Left colon (tissue), 2 donors: ENCODE measurements at places on chromosomes 7 and 10. TPM values are rescaled to one million over a fixed set of nuclear protein-coding genes. Genes with fewer than 3 reads are reported as not detected.
A peak's percentile ranks its signal among the peaks of the same experiment; 100 is the strongest.

DNA sequence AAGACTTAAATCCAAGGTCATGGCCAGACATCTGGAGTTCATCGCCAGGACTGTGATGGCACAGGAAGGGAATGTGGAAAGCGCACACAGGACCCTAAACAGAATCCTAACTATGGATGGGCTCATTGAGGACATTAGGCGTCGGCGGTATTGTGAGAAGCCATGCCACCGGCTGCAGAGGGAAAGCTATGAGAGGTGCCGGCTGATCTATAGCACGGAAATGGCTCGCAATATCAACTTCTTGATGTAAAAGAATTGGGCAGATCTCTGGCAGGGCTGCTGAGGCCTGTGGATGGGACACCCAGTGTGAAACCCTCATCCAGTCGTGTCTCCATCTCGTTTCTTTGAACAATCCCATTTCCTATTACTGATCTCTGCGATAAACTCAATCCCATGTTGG lies 6.3 kb upstream of the CTBP2 start:
- DNase-seq: no peak

The COMTD1 gene
- total RNA-seq: 82.4 TPM

The GNGT1 gene
- total RNA-seq: not detected

DNA sequence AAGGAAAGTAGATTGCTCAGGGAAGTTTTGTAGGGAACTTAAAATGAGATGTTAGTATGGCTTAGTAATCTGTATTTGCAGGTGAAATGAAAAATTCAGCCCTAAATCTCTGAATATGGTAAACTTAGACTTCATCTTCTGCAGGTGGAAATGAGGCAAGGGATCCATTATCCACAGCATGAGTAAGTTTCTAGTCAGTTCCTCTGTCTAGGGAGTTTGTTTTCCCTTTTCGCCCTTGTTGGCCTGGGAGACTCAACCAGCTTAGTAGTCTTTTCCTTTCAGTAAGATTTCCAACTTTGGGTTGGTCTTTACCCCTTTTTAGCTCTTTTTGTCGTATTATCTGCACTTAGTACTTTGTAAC lies 65.6 kb downstream of the ZEB1 start:
- no peak for DNase-seq

GRCh38 chr10:49178489-49179471 lies 9.4 kb downstream of the TMEM273 start:
- DNase-seq: no peak

The AASS gene
- total RNA-seq: 5.1 TPM

- no peak for DNase-seq
Observed at GRCh38 chr10:78597796-78598555, 470.8 kb upstream of the ZMIZ1 start.

DNA sequence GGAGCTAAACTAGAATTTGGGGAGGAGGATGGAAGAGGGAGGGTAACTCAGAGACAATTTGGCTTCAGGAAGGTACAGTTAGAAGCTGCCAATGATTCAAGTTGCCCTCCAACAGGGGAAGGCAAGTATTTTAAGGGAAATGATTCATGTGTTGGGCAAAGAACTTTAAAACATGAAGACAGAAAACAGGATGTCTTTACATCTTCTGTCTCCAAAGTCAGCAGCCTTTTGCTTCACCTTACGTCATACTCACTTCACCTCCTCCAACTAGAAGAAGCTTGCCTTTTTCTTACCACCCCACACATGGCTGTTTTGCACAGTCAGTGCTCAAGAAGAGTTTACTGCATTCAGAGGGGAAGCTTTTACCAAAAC lies 36.1 kb downstream of the PPP1R3C start:
- DNase-seq: no peak

The LIPM gene
- not detected for total RNA-seq

The CCDC186 gene
- 43.3 TPM for total RNA-seq

DNA sequence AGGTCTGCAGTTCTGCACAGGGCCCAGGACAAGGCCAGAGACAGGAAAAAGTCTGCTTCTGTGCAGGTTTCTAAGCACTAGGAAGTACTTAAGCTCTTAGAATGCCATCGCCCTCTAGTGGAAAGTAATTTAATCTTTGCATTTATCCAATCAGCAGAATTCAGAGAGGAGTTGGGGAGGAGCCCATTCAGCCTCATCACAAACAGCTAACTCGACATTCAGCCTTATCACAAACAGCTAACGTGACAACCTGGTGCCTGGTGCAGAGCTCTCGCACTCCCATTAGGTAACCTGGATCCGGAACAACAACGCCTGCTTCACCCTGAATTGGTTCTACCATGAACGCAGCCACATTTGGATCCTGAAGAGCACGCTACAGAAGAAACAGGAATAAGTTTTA lies 15.2 kb downstream of the OAT start:
- DNase-seq: no peak

GRCh38 chr10:32199714-32200394 lies 143.6 kb upstream of the KIF5B start:
- no peak for DNase-seq

The CPA2 gene
- total RNA-seq: 1.7 TPM

DNA sequence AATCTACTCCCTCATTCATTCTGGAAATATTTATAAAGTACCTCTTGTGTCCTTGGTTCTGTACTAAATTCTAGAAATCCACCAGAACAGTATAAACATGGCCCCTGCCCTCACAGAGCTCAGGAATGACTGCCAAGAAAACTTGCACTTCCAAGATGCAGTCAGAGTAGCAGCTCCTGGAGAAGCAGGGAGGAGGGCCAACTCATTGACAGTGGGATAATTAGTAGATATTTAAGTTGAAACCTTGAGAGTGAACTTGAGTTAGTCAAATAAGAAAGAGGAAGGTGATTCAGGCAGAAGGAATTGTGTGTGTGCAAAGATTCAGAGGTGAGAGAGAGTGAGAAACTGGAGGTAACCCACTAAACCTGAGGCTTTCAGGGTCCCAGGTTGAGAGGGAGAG lies 182.2 kb upstream of the INHBA start:
- no peak for DNase-seq

DNA sequence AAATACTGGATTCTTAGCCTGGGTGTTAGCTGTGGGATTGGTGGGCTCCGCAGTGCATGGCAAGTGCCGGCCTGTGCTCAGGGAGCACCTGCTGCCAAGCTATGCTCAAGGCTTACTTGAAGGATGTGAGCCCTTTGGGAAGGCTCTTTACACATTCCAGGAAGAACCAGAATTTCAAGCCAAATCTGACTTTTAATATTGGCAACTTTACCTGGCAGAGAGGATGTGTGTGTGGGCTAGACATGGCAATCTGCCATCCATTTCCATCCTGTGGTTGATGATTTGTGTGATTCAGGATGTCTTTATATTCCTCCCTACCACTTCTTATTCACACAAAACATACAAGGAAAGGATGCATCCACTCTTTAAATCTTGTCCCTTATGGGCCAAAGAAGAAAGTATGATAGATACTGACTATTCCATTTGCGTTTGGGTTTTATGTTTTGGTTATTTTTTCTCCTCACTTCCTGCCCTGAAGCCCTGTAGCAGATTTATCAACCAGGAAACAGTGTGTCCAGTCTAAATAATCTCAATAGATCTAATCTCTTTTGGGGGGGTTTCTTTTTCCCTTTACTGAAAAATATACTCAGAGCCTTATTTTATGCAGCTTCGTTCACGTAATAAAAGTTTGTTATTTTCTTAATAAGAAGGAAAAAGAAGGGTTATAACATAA lies 247.1 kb downstream of the COBL start:
- DNase-seq: no peak

DNA sequence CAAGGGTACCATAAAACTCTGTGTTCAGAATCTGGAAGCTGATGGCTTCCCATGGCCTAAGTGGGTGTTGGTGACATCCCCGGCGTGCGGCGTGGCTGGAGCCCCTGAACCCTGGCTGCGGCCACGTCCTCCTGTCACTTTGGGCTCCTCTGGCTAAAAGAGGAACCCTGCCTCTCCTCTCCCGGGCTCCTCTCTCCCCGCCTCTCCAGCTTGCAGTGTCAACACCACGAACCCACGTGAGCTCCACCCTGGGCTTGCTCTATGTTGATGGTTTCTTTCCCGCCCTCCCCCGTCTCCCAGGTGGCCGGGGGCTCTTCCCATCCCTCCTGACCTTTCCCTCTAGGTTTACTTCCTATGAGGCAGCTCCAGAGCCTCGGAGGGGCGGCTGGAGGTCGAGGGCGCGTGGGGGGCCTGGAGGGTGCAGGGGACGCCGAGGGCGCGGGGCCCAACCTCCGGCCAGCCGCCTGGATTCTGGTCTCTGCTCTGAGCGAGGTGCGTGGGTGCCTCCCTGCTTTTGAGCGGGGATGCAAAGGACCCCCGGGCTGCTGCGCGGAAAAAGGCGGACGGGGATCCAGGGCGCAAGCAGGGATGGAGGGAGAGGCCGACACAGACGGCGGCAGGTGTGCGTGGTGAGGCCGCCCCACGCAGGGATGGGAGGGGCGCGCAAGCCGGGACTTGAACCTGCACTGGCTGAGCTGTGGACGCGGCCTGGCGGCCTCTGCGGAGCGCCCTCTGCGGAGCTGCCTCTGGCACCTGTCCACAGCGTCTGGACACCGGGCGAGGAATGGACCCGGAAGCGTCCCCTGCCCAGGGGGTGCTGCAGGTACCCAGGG lies 115.5 kb upstream of the DIP2C start:
- DNase-seq: no peak

- no peak for DNase-seq
Observed at GRCh38 chr7:36232555-36232954, 79.5 kb downstream of the EEPD1 start.

The PODXL gene
- 9.2 TPM for total RNA-seq

GRCh38 chr7:43869867-43870240 lies 537 bp upstream of the MRPS24 start:
- DNase-seq: peak; percentile 35

The ACTL6B gene
- total RNA-seq: not detected

The AKR1C4 gene
- not detected for total RNA-seq

DNA sequence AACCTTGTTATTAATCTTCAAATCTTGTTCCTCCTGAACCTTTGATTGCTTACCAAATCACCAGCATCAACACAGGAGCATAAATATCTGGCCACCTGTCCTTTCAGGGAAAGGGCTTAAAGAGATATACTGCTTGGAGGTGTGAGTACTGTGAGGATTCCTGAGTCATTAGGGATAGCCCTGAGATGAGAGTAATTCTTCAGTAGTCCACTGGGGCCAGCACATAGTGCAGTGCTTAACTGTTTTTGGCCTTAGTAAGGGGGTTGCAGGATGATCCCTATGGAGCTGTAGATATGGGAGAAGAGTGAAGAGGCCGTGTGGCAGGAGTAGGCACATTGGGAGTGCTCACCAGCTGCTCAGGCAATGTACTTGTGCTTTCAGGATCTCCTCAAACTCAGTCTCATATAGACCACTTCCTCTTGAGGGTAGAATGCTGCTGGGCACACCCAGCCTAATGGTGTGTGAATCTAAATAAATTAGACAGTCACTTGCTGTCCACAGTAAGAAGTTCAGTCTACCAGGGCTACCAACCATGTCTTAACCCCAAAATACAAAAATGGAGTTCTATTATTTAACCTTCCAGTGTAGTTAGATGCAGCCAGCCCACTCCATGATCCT lies 26.5 kb upstream of the GPR141 start:
- no peak for DNase-seq

GRCh38 chr7:149811221-149811620 lies 27.0 kb upstream of the ZNF862 start:
- DNase-seq: no peak

DNA sequence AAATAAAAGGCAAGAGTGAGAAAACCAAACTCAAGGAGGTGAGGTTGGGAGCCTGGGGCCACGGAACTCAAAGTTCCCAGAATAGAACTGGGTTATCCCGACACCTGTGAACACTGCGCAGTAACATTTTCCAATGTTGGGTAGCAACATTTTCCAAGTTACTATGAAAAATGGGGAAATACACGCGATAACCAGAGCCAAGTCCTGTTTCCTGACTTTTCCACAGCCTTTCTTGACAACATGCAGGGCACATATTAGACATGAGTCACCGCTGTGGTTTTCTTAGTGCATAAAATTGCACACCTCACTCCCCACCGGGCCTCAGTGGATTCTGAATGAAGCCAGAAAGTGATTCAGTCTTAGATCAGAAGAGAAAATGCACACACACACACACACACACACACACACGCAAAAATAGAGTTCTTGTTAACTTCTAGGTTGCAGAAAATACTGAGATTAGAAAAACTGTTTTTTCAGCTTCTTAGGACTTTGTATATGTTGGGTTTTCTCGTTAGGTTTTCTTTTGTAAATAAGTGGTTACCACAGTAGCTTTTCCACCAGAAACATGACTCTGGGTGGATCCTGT lies 70.0 kb downstream of the CAMK1D start:
- no peak for DNase-seq

The SLC39A12 gene
- total RNA-seq: not detected

DNA sequence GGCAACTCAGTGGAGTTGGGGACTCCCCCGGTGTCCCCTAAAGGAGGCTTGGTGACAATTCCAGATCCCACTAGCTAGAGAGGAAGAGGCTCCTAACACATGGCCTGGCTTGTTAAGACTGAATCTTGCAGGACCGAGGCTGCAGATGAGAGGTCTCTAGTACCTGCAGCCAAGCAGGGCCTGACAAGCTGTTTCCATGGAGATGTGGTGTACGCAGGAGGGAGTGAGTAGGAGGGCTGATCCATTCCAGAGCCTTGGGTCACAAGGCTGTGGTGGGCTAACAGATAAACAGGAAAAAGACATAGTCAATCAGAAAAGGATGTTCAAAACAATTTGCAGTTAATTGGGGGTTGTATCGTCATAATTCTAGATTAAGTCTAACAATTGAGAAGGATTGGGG lies 77.3 kb upstream of the MKLN1 start:
- no peak for DNase-seq

GRCh38 chr7:22715969-22716368 lies 11.0 kb upstream of the IL6 start:
- DNase-seq: no peak

The STK32C gene
- total RNA-seq: 10.0 TPM

DNA sequence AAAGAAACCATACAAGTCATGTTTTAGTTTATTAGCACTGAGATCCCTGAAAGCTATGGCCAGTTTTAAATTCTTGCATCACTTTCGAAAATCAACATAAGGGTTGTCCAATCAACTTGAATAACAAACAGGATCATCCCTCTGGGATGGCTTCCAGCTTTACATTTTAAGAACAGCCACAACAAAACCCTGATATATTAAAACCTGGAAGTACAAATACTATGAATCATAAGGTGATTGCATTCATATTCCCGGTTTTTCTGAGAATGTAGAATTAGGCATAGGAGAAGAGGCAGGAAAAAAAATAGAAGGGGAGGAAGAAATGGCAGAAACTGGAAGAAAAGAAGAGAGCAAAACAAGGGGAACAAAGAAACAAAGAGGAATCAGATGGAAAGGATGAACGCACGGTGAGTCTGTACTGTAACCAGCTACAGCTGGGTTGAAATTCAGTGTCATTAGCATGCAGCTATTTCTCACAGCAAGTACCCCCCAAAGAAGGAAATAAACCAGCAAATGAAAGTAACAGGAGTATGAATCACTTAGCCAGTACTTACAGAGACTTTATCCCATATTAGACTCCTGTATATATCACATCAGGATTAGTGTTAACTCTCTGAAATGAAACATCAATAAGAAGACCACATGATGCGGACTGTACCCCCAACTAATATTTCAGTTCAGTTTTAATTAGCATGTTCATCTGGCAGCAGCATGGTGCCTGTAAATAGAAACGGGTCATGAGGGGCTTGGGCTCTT lies 301.3 kb downstream of the RNLS start:
- DNase-seq: no peak

GRCh38 chr7:151511946-151512345 lies 7.7 kb downstream of the RHEB start:
- DNase-seq: no peak
